Activated CD4-positive, alpha-beta T cell treated with anti-CD3 and anti-CD28 coated beads for 4 hours (primary cell): ENCODE measurements at places on chromosomes 5 and 9.

DNA sequence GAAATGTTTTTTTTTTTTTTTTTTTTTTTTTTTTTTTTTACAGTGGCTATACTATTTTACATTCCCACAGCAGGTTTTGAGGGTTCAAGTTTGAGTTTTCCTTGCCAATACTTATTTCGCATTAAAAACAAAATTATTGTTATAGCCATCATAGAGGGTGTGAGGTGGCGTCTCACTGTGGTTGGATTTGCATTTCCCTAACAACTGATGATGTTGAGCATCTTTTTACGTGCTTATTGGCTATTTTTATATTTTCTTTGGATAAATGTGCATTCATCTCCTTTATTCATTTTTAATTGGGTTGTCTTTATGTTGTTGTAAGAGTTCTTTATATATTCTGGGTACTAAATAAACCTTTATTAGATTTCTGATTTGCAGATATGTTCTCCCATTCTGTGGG, 18.9 kb upstream of the UBLCP1 start:
- no peak for DNase-seq

GRCh38 chr5:43833961-43834360, 231.0 kb downstream of the NNT start:
- DNase-seq, result no peak

DNA sequence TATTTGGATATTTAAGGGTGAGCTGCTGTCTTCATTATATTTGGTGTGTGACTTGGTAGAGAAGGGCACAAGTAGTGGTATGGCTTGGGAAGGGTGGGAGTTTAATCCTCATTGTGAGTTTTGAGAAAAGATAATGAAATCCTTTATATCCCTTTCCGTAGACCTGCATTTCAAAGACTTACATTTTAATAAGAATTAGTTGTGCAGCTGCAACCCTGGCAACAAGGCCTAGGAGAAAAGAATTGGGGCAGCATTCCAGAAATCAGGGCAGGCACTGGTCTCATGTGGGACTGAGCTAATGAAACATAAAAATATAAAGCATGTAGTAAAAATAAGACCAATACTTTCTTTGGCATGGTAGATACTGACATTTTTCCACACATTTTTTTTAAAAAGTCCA, 60.5 kb downstream of the CDC42SE2 start:
- no peak for DNase-seq

DNA sequence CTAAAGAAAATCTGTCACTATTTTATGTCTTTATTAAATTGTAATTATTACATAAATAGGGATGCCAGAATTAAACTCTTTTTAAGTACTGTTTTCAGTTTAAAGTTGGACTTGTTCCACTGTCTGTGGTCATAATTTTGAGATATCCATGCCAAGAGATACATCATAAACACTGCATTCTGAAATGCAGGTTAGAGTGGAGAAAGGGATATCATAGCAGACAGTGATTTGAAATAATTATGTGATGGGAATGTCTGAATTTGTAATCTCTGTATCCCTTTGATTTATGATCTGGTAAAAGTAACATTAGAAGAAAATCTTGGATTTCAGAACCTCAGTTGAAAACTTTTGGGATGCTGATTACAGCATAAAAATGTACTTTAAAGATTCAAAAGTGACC, 222.1 kb downstream of the GOLPH3 start:
- DNase-seq, result no peak

DNA sequence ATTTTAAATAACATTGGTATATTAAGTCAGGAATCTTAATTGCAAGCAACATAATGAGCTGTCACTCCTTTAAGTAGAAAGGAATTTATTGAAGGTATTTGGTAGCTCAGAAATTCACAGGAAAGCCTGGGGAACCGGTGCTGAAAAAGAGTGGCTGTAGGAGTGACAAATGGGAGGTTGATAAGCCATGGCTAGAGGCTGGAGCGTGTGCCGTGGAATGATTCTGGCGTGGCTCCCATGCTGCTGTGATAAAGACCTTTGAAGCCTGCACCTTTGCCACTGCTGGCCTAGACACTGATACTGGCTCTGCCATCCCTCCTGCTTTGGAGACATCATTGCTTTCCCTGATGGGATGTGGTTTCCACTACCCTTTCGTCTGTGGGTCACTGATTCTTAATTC, 65.7 kb upstream of the ATG10 start:
- DNase-seq, result no peak

- no peak for DNase-seq
Measured at GRCh38 chr5:172142709-172143215, 45.3 kb downstream of the STK10 start.

DNA sequence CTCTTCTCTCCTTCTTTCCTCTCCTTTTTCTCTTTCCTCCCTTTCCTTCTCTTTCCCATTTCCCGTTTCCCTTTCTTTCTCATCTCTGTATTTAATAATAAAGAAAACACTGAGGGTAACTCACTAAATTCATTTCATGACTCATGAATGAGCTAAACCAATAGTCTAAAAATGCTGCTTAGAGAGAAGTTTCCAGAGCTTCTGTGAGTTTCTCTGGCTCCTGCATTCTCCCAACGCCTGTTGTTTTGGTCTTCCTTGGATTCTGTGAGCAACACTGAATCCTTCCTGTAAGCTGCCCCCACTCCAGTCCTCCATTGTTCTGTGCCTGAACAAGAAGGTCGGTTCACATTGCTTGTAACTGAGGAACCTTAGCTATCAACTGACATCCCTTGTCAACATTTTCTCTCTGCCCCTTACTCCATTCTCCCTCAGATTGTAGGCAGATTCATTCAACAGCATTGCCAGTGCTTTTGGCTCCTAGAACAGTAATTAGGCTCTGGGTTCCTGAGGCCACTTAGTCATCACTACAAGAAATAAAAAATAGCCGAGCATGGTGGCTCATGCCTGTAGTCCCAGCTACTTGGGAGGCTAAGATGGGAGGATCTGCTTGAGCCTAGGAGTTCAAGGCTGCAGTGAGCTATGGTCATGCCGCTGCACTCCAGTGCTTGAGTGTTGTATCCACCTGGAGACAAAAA, 237.7 kb upstream of the KLF4 start:
- no peak for DNase-seq

- no peak for DNase-seq
Measured at GRCh38 chr5:91469517-91470165, 86.5 kb upstream of the ARRDC3 start.

- DNase-seq, result no peak
Measured at GRCh38 chr9:71816916-71817451, 48.7 kb upstream of the CEMIP2 start.

GRCh38 chr9:134738869-134739659, 97.5 kb downstream of the COL5A1 start:
- peak; percentile 13 for DNase-seq

DNA sequence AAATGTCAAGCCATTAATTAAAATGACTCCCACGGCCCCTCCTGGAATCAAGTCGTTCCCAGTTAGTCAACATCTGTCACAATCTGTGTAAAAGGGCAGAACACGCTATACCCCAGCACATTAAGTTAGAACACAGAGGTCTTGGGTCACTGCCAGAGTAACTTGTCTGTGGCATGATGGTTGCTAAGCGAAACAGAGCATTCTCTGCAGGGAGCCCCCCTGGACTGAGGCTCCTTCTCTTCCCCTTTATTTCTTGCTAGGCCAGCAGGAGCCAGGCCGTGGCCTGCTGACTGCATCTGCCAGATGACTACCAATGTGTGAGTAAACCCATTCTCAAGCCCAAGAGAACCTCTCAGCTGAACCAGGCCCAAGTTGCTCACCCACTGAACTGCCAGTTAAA, 51.9 kb upstream of the ZBED3 start:
- DNase-seq, result no peak

DNA sequence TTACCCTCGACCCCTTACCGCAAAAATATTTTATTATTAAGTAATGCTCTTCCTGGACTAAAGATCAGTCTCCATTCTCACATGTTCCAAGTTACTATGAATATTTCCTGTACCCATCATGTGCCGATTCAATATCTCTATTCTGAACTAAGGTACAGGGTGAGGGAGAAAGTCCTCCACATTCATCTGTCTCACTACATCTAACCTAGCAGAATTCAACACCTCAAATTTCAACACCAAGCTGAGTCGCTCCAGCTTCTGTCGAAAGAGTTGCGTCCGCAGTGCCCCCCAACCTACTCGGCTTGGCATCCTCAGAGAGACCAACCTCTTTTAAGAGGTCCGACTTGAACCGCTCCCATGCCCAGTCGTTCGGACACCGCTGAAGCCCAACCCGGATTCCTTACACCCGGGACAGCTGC, 1.0 kb downstream of the CERT1 start:
- DNase-seq, result no peak

- DNase-seq, result no peak
Measured at GRCh38 chr5:176561259-176561658, 12.1 kb downstream of the CDHR2 start.

GRCh38 chr5:44542470-44542869, 153.2 kb upstream of the FGF10 start:
- DNase-seq, result no peak

- no peak for DNase-seq
Measured at GRCh38 chr5:479566-480319, 36.8 kb downstream of the EXOC3 start.

DNA sequence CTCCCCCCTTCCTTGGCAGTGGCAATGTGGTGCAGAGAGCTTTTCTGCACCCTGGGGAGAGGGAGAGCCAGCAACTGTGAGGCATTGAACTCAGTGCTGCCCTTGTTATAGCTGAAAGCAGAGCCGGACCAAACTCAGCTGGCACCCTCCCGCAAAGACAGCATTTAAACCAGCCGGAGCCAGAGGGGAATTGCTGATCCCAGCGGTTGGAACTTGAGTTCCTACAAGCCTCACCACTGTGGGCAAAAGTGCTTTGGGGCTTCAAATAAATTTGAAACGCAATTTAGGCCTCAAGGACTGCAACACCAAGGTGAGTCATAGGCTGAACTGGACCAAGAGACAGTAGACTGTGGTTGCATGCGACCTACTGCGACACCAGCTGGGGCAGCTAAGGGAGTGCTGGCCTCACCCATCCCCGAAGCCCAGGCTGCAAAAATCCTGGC, 207.6 kb upstream of the CDKN2B start:
- DNase-seq, result no peak
